Smooth muscle cell of the umbilical artery (primary cell): ENCODE measurements at places on chromosomes 1 and 21. TPM values are rescaled to one million over a fixed set of nuclear protein-coding genes. Genes with fewer than 3 reads are reported as not detected.

The HPCAL4 gene
- total RNA-seq: not detected in 2 replicates

The PGD gene
- total RNA-seq: 31.8 and 168 TPM in 2 replicates

The FASLG gene
- not detected in 2 replicates for total RNA-seq

The S100A11 gene
- 33.0 and 103 TPM in 2 replicates for total RNA-seq

The CFHR2 gene
- not detected in 2 replicates for total RNA-seq
